ENCODE measurements at places on chromosomes 16 and 17.

DNA sequence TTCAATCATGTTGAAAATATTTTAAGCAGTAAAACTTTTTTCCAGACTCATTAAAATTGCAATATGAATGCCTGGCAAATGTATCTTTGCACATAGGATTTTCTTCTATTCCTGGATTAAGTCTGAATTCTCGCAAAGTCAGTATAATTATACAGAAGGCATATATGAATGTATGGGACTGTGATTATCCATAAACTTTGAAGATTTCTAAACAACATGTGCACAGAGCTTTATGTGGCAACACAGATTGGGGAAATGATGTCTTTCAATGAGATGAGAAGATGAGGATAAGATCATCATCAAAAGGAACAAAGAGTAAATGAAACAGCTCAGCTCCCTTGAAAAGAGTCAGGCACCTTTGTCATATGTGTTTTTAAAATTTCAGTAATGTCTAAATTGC lies 635.3 kb downstream of the CDH11 start:
- no peak for DNase-seq

DNA sequence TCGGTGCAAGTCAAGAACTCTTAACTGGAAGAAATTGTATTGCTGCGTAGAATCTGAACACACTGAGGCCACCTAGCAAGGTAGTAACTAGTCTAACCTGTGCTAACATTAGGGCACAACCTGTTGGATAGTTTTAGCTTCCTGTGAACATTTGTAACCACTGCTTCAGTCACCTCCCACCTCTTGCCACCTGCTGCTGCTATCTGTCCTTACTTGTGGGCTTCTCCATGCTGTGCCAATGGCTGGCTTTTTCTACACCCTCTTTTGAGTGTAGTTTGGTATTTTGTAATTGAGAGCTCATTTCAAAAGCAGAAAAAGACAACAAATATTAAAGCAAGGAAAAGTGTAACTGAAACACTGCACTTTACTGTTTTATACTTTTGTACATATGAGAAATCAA lies 7.7 kb upstream of the RASL10B start:
- no peak for DNase-seq

GRCh38 chr17:81666092-81666341 lies 388 bp downstream of the OXLD1 start:
- DNase-seq: no peak

GRCh38 chr17:72090108-72090507 lies 30.7 kb upstream of the SOX9 start:
- DNase-seq: no peak

DNA sequence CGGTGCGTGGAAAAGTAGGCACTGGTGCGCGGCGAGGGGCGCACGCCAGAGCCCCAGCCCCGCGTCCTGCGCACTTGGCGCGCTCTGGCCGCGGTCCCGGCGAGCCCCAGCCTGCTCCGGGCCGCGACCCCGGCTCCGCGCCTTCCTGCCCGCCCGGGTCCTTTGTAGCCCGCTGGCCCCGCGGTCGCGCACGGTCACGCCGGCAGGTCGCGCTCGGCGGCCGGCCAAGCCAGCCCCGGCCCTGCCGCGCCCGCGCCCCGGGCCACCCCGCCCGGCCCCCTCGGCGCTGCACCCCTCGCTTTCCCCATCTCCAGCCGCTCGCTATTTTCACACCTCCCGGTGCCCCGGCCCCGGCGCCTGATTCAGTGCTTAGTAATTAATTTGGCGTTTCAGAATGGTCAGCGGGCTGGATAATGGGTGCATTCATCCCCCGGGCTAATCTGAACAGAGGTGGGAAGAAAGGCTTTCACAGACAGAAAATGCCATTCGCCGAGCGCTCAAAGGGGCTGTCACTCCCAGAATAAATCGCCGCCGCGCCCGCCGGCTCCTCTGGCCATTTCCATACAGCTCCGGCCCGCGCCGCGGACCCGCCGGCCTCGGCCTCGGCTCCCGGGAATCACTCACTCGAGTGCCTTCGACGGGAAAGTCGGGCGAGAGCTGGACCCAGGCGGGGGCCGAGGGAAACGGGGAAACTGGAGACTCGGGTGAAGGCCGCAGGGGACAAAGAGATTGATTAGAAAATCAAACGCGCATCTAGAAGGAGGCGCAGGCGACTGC lies 17.8 kb upstream of the NTN1 start:
- DNase-seq: no peak

- no peak for DNase-seq
Observed at GRCh38 chr17:73020110-73020509, 72.4 kb downstream of the SLC39A11 start.

DNA sequence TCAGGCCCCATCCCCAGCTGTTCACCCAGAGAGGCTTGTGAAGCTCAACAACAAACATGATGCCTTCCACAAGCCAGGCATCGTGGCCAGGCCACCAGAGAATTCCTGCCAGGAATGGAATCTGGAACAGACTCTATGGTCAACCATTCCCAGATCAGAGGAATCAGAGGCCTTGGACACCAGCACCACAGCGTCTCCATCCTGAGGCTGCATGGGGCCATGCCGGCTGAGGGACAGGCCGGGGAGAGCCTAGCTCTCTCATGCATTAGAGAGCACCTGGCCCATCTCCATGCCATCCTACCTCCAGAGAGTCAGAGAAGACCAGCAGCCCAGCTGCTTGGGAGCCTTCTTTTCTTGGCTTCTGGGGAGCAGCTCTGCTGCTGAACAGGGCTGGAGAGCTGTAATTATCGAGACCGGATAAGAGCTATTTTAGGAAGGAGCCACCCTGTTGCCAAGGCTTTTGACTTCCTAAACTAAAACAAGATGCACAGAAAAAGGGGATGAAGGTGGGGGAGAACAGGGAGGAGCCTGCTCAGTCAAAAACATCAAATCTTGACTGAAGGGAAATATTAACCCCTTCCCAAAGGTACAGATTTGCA lies 24.5 kb upstream of the MTMR4 start:
- DNase-seq: no peak
